ENCODE measurements at places on chromosomes 5 and 9.

DNA sequence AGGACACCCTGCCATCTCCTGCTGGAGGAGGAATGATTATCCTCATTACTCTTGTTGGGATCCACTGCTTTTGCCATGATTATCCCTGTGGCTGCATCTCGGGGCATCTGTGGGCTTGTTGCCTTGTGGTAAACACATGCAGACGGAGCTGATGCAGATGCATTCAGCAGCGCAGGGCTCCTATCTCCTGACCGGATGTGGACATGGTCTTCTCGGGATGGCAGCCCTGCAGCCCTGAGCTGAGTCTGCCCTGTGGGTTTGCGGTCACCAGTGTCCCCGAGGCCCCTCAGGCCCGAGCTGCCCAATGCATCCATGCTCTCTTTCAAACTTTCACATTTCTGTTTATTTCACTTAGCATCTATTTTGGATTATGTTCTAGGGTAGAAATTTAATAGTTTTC, 250.4 kb upstream of the IRX1 start:
- no peak for DNase-seq

DNA sequence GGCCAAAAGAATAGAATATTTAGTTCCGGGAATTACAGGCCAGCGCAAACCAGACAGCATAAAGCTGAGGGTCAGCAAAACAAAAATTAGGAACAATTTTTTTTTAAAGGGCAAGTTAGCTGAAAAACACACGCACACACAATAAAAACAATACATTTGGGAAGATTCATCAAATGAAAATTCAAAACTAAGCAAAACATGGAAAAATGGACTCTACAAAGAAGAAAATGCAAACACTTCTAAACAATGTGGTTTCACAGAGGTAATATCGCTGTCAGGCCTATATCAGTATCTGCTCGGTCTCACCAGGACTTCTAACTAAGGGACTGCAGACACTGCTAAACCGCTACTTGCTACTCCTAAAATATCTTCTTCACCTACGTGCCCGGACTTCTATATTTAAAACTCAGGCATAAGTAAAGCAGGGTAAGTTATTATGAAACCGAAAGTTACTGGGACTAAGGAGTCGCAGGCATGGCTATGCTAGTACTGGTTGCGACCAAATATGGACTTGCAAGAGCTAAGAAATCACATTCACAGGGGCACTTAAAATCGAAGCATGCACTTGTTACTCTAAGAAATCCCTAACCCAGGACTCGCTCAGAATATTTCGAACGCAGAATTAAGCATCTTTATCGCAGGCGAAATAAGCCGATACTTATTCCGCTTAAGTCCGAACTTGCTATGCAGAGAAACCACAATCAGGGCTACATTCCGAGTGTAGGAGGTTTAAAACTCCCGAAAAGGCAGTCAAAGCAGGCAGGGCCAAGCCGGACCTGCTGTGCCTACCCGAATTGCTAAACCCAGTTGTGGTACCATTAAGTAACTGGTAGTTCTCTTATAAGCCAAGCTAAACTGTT, 2.3 kb downstream of the ANXA2R start:
- no peak for DNase-seq

GRCh38 chr5:69043655-69043996, 50.2 kb upstream of the SLC30A5 start:
- no peak for DNase-seq

DNA sequence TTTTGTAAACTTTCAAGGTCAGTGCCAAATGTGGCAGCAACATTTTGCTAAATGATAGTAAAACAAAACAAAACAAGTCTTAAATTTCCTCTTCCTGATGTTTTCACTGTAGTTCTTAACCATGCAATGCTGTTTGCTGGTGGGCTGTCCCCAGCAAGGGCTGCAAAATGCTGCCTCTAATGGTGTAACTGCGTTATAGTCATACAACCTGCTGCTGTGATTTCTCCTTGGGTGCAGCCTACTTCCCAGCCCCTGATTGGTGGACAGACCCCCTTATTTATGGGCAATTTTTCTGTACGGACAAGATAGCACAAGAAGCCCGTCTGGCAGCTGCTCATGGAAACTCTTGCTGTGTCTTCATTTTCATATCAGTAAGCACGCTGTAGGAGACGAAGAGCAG, 26.6 kb upstream of the PIP5K1B start:
- no peak for DNase-seq

DNA sequence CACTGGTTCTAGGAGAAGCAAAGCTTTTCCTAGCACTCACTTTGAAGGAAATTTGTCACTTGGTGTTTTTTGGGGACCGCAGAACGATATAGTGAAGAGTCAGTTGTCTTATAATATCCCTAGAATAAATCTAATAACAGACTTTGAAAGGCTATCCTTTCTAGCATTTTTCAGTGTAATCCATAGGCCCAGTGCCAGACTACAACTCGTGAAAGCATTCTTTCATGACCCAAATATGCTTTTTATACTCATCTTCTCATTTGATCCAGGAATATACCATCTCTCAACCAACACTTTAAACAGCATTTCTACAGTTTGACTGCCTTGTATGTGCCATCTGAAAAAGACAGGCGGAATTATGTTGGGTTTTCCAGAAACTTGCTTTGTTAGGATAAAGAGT, 104.0 kb downstream of the ERCC6L2 start:
- no peak for DNase-seq

DNA sequence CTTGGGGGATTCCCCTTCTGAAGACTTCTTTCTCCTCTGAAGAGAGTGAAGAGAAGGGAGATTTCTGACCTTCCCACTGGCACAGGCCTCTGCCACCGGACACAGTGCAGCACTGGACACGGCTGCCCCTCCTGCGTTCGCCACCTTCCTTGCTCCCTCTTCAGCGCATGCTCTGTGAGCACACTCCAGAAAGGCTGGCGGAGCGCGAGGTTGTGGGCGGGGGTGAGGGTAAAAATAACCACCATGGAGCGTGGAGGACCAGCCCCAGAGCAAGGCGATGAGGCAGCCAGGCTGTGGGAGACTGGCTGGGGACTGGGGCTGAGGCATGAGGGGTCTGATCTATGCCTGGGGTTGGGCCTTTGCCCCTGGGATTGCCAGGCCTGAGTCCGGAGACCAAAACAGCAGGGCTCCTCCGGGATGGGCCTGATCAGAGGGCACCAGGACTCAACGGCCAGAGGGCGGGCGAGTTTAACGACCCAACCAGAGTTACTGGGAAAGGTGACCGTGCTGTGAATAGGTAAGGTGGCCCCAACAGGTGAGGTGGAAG, 97.2 kb downstream of the ROR2 start:
- DNase-seq = no peak

DNA sequence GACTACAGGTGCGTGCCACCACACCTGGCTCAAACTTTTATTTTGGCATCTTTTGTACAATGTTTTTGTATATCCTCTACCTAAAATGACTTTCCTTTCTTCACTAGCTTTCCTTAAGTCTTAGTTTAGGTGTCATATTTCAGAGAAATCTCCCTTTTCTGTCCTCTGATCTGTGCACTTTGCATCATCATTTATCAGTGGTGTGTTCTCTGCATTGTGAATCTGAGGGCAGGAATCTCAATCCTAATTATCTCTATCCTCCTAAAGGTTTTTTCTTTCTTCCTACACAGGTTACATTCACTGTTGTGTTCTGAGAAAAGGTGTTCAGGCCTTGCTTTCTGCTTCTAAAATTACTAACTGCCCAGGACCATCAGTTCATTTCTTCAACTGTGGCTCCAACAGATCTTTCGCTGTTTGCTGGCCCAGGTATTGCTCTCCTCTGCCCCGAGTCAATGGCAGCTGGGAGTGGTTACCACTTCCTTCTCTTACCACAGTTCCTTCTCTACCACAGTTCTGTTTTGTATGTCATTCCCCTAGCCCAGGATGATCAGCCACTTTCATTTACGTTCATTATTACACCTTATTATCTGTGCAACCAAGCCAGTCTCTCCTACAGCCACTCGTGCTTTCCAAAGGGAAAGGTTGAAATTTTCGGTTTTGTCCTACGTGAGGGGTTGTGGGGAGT, 14.0 kb downstream of the TGFBR1 start:
- DNase-seq = no peak

- no peak for DNase-seq
Measured at GRCh38 chr5:104295991-104296390, 733.4 kb upstream of the NUDT12 start.

DNA sequence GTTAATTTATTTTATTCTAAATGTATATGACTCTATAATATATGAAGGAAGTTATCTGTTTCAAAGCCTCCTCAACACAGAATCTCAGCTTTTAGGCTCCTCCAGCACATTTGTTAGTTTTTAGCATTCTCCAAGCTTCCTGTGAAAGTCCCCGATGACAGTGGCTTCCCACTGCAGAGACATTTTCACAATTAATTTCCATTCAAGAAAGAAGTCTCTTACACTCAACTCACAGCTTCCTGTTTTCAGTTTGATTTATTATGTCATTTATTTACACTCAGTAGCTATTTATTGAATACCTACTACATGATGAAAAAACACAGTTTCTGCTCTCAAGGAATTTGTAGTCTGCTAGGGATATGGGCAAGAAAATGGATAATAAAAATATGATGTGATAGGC, 2228.2 kb upstream of the WWC1 start:
- no peak for DNase-seq

GRCh38 chr9:16571127-16571802, 299.2 kb downstream of the BNC2 start:
- DNase-seq = no peak

DNA sequence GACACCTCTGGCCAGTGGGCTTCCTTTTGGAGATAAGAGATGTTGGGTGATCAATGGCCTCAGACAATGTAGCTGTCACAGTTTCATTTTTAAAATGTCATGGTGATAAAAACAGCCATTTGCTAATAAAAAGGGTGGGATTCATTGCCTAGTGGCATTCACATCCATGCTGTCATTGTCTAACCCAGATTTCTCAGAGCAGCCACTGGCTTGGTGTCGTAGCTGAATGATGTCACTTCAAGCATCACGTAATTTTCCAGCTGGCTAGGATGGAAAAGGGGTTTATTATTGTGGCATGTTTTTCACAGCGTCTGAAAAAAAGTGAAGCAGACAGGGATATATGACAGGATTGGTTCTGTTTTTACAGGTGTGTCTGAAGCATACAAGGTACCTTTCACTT, 184.7 kb downstream of the AOPEP start:
- no peak for DNase-seq

GRCh38 chr5:68287631-68287975, 72.0 kb downstream of the PIK3R1 start:
- DNase-seq = no peak

- DNase-seq = no peak
Measured at GRCh38 chr5:119019501-119019900, 31.2 kb upstream of the DTWD2 start.

- no peak for DNase-seq
Measured at GRCh38 chr9:77449240-77450084, 198.7 kb downstream of the GNA14 start.

- DNase-seq = no peak
Measured at GRCh38 chr9:133880136-133880535, 112.0 kb downstream of the VAV2 start.

- no peak for DNase-seq
Measured at GRCh38 chr5:9445826-9446388, 100.0 kb downstream of the SEMA5A start.

DNA sequence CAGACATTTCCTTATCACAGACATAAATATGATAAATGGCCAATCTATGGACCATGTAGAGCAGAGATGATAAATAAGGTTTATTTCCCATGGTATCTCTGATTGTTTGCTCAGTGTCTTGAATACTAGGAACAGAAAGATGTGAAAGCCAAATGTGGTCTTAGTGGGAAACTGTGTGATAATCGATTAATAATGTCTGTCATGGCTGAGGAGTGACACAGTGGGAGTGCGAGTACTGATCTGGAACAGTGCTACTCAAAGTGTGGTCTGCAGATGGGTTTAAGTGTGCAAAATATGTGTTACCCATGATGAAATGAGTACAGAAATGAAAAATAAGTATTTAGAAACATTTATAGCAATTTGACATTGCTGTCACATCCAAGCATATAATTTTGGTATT, 92.5 kb downstream of the PTTG1 start:
- no peak for DNase-seq

- no peak for DNase-seq
Measured at GRCh38 chr9:79221084-79221483, 350.7 kb upstream of the TLE4 start.

GRCh38 chr5:59337240-59337639, 556.3 kb downstream of the PDE4D start:
- no peak for DNase-seq

GRCh38 chr9:131982671-131983239, 96.9 kb downstream of the MED27 start:
- no peak for DNase-seq

DNA sequence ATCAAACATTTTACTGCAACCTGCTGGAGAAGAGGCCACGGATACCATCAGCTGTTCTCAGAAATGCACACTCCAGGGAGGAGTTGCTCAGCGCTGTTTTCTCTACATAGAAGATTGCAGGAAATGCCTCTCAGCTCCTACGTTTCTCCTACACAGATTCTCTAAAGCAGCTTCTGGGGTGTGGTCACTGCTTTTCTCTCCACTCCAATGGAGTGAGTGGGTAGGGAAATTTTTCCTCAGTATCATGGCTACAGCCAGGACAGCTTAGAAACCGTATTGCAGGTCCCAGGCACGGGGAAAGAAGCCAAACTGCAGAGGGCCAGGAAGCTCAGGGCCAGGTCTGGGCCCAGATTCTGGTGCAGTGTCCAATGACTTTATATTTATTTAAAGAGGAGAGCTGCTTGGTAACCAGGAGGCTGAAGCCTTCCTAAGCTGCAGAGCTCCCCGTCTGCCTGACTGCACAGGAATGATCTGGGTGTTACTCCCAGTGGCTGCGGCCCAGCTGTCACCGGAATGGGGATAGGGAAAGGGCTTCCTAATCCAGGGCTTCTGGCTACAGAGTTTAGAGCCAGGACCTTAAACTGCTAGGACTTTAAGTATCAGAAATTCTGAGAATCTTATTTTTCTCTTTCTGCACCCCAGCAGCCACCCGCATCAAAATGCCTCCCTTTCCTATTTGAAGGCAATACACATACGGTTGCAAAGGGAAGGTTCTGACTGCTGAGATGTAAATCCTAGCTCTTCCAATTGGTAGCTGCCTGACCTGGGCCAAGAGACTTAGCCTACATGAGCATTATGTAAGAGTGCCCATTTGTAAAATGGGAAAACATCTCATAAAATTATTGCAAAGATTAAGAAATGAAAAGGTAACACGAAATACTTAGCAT, 1.4 kb upstream of the SPTAN1 start:
- no peak for DNase-seq

- DNase-seq = no peak
Measured at GRCh38 chr5:171010086-171010485, 148.3 kb downstream of the RANBP17 start.

- no peak for DNase-seq
Measured at GRCh38 chr5:173771725-173772383, 116.3 kb upstream of the CPEB4 start.

- DNase-seq = no peak
Measured at GRCh38 chr5:40549616-40550015, 130.1 kb upstream of the PTGER4 start.

Measured in stimulated activated CD8-positive, alpha-beta memory T cell treated with anti-CD3 and anti-CD28 coated beads, Interleukin-7, amount 100 ng/mL, for 1 hour (primary cell).